Activated T-cell treated with anti-CD3 and anti-CD28 coated beads for 48 hours (primary cell): ENCODE measurements at places on chromosomes 2 and 18.

GRCh38 chr2:70826696-70827350, 6.4 kb upstream of the CLEC4F start:
- DNase-seq: no peak

- no peak for DNase-seq
Measured at GRCh38 chr18:77023102-77023782, 109.3 kb downstream of the MBP start.

- no peak for DNase-seq
Measured at GRCh38 chr18:24068945-24069693, 54.6 kb downstream of the TTC39C start.

GRCh38 chr2:76270096-76270710, 559.5 kb upstream of the GCFC2 start:
- DNase-seq: no peak

DNA sequence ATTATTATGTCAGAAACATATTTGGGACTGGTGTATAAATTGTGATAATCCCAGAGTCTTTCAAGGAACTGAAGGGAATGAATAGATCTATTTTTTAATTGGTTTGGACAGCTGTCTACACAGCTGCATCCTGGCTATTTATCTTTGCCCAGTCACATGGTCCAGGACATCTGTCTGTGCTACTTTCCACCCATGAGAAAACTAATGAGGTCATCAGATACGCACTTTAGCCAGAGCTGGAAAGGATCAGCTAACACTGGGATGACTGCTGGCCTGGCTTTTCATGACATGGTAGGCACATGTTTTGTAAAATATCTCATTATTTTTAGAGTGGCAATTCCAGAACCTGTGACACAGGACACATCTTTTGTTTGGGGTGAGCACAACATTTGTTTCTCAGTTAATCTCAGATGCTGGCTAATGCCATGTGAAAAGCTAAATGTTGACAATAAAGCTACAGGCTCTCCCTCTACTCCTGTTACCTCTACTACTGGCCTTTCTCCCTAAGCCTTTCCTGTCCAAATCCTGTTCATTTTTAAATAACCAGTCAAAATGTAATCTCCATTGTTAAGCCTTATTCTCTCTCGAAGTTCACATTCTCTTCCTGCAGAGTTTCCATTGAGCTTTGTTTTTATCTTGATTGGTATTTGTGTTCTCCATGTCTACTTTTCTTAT, 500.7 kb downstream of the RIT2 start:
- DNase-seq: no peak

GRCh38 chr2:66568650-66569300, 133.8 kb downstream of the MEIS1 start:
- DNase-seq: no peak

- DNase-seq: no peak
Measured at GRCh38 chr2:157735532-157735931, 106.9 kb upstream of the ACVR1C start.
